Pancreas (tissue), 10 donors: ENCODE measurements at places on chromosomes 12 and 14. TPM values are rescaled to one million over a fixed set of nuclear protein-coding genes. Genes with fewer than 3 reads are reported as not detected.

Gene FAM186B
- 0.65 TPM for polyA plus RNA-seq

Gene ATP5MC2
- 350 TPM for polyA plus RNA-seq

Gene CLEC1B
- polyA plus RNA-seq = not detected

Gene FOXN4
- polyA plus RNA-seq = not detected

Gene ALG10B
- 1.6 TPM for polyA plus RNA-seq

Gene CAPZA3
- polyA plus RNA-seq = 1.2 TPM

Gene DNAAF2
- 4.8 TPM for polyA plus RNA-seq

Gene KRR1
- 6.8 TPM for polyA plus RNA-seq

Gene DEPDC4
- polyA plus RNA-seq = 0.42 TPM

Gene LGR5
- 0.09 TPM for polyA plus RNA-seq

Gene BCL2L2
- 28.8 TPM for polyA plus RNA-seq

Gene LUM
- polyA plus RNA-seq = 14.3 TPM

Gene KLHDC1
- 2.7 TPM for polyA plus RNA-seq

Gene NGB
- polyA plus RNA-seq = 0.38 TPM

Gene SAMD15
- 1.5 TPM for polyA plus RNA-seq

Gene CLEC2A
- polyA plus RNA-seq = not detected
